Brain pericyte (primary cell): ENCODE measurements at places on chromosomes 7 and 10.

DNA sequence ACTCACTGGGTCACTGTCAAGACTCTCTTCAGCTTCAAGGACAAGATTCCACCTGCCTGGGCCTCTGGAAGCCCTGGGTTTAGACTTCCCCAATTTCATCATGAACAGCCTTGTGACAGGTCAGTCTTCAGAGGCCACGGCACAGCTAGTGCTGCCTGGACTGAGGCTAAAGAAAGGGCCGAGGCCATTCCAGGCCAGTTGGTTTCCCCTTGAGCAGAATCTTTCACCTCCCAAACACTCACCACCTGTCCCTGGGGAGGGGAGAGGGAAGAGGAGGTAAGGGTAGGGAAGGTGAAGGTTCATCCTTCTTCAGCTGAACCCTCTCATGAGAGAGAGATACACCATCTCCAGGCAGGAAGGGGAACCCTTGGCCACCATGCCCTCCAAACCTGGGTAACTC lies 24.3 kb downstream of the HSPA12A start:
- DNase-seq = no peak

GRCh38 chr7:121994625-121995410 lies 121.9 kb downstream of the PTPRZ1 start:
- peak; percentile 36 for DNase-seq

DNA sequence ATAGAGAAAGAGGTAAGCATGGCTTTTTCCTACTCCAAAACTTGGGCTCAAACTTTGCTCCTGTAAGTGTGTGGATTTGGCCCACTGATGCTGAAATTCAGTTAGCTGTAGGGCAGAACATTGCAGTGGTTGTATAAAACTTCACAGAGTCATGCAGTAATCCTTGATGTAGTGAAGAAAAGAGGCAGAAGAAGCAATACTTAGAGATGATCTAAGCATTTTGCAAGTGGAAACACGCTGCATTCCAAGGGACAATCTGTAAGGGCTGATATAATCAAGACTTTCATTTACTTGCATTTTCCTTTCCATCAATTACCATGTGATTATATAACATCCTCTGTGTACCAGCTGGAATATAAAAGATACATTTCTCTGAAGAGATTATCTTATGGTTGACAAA lies 338.8 kb downstream of the DNAJB9 start:
- no peak for DNase-seq

DNA sequence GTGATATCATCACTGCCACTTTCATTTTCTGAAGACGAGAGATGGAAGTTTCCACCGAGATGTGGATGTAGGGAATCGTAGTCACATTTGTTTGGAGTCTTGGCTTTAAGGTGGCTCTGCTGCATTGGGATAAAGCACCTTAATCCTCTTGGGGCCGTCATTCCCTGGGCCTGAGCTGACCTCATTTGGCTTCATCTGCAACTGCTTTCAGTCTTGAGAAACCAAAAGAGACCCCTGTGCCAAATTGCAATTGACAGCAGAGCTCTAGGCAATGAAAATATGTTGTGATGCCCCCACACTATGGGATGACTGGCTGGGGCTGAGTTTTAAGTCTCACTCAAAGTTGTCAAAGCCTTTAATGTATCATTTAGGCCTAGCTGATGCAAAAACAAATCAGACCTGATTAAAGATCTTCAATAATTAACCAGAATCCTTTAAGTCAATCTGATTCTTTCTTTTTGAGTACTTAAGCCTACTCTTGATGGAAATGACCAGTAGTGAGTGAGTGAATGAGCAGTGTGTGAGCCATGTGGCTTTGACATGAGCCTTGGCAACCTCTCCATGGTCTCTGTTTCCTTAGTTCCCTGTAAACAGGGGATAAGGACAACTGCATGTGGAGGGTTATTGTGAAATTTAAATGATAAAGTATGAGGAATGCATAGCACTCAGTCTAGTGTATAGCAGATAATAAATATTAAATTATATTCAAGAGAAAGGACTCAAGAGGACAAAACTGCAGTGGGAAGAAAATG lies 155.0 kb downstream of the BMPER start:
- DNase-seq = no peak

GRCh38 chr10:58384095-58384494 lies 1.1 kb upstream of the TFAM start:
- DNase-seq = no peak

DNA sequence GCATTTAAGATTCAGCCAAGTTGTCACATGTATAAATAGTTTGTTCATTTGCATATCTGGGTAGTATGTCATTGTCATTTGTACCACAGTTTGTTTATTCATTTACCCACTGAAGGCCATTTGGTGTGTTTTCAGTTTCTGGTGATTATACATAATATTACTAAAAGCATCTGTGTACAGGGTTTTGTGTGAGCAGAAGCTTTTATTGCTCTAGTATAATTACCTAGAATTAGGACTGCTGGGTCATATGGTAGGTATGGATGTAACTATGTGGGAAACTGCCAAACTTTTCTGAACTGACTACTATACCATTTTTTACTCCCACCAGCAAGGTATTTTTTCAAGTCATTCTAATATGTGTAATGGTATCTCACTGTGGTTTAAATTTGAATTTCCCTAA lies 584.0 kb upstream of the GHITM start:
- no peak for DNase-seq

GRCh38 chr10:69656742-69657269 lies 26.8 kb downstream of the FAM241B start:
- DNase-seq = no peak

GRCh38 chr7:74483402-74484336 lies 30.0 kb downstream of the GTF2IRD1 start:
- DNase-seq = no peak

DNA sequence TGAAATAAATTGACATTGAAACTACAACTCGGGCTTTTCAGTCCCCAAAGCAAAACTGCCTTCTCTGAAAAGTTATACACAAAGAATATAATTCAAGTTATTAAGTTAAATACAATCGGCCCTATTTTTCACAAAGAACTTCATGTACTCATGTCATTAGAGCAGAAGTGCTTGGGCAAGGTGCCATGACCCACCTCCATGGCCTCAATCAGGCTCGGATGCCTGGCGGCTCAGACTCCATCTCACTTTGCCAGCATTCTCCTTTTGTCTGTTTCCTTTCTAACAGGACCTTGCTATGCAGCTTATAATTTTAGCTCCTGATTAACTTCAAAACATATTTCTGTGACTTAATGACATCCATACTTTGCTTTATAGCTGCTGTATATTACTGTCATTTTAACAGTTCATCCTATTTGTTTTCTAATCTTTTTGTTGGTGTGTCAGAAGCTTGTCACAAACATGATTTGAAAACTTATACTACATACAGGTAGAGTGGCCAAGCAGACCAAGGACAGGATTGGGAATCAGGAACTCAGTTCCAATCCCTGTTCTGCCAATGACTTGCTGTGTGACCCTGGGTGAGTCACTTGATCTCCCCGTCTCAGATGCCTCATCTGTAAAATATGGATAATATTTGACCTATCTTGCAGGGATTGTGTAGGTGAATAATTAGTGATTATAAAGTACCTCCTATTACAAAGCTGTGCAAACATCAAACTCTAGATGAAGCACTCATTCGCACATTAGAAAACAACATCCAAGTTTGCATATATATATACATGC lies 60.8 kb upstream of the ITGA8 start:
- no peak for DNase-seq

DNA sequence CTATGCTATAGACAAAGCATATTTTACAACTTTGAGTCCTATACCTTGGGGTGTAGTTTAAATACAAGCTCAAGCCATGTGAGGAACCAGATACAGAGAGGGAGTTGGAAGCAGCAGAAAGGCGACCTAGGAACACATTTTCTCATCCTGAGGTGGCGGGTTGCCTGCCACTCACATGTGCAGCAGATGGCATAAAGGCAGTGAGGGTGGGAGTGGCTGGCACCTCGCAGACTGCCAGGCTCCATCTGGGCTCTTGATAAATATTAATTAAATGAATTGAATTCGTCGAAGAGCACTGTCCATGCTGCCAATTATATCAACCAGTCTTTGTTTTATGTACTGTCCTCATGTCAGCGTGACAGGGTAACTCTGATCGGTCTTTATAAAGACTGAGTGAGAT lies 79.0 kb upstream of the SEMA3C start:
- DNase-seq = no peak

DNA sequence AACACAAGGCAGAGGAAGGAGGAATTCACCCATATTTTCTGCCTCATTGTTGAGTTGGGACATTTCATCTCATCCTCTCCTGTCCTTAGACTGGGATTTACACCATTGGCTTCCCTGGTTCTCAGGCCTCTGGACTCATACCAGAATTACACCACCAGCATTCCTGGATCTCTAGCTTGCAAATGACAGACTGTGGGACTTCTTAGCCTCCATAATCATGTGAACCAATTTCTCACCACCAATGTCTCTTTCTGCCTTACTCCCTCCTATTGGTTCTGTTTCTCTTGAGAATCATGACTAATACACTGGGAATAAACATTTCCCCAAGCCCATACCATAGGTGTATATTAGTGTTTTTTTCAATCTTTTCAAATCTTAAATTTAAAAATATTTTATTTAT lies 2.9 kb upstream of the ZNF33A start:
- no peak for DNase-seq
